AG09319 (cell line): ENCODE measurements at places on chromosomes 2 and 18.

DNA sequence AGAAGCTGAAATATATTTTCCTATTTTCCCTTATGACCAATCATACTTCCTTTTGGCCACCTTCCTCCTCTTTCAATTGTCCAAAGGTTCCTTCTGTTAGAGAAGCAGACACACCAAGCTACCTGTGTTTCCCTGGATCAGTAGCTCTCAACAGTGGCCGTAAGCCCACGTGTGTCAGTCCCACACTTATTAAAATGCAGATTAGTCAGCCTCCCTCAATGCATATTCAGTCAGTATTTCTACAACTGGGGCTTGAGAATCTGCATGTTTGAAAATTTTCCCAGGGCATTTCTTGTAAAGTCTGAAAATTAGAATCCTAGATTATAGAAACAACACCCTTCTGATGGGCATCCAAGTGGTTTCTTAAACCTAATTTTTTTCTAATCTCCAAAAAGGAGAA, 54.0 kb upstream of the ITPRID2 start:
- DNase-seq = no peak

- DNase-seq = no peak
Measured at GRCh38 chr2:132915812-132916549, 246.0 kb upstream of the LYPD1 start.

GRCh38 chr18:32773382-32773712, 524 bp upstream of the KLHL14 start:
- DNase-seq = no peak

DNA sequence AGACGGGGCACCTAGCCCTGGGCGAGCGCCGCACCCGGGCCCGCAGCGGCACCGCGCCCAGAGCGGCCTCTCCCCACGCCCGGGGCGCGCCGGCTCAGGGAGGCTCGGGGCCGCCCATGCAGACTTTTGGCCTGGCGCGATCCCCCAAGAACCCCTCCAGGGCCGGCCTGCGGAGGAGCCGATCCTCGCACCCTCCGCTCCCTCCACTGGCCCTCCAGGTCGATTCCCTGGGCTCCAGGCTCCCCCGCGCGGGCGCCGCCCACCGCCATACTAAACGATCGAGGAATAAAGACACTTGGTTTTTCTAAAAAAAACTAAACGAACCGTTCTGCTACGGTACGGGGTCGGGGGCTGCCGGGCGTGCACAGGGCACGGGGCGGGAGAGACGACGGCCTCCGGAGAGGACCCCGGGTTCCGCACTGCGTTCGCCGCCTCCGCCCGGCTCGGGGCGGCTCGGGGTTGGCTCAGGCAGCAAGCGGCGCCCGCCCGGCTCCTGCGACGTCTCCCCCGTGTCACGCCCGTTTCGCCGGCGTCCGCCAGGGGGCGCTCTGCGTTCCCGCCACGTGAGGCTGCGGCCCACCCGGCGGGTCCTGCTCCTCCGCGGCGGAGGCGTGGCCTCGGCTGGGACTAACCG, 365 bp upstream of the KHK start:
- peak; percentile 75 for DNase-seq

GRCh38 chr2:149058936-149059335, 20.4 kb downstream of the LYPD6B start:
- no peak for DNase-seq

DNA sequence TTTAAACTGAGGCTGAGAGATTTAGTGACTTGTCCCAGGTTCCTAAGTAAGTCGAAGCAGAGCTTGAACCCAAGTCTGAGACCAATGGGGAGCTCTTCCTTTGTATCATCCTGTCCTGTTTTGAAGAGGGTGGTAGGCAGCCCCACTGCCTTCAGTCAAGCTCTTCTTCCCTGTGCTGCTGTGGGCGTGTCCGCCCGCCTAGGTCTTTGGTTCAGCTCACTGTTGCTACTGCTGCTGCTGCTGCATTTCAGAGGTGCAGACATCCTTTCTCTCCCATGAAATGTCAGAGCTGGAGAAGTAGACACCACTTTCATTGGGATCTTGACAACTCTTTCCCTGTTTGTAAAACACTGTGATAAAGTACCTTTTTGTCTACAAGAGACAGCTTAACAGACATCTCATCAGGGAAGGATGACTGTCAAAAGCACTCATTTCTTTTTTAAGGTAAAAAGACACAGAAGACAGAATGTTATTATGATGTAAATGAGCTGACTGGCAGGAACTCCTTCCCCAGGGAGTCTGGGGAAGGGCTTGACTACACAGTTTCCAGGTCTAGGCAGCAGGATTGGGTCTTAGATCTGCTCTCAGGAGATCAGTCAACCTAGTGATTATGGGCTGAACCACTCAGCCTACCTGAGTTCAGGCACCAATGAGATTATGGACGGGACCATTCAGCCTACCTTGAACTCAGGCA, 91.7 kb upstream of the TRIB2 start:
- DNase-seq = no peak

DNA sequence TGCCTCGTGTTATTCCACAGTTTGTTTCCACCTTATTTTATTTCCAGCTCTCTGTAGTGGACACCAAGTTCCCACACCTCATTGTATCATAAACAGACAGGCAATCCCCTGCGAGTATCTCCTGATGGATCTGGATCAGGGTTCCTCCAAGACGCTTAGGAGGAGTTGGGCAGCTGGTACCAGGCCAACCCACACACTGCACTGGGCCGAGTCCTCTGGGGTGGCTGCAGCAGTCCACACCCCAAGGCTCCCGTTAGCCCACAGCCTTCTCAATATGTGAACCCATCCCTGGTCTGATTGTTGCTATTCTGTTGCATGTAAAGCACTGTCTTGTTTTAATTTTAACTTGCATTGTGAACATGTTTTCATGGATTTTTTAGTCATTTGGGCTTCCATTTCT, 178.8 kb upstream of the RAB6C start:
- DNase-seq = no peak

- DNase-seq = no peak
Measured at GRCh38 chr2:104854498-104855220, 744 bp downstream of the POU3F3 start.

- DNase-seq = no peak
Measured at GRCh38 chr2:197198890-197199289, 111.7 kb downstream of the ANKRD44 start.

DNA sequence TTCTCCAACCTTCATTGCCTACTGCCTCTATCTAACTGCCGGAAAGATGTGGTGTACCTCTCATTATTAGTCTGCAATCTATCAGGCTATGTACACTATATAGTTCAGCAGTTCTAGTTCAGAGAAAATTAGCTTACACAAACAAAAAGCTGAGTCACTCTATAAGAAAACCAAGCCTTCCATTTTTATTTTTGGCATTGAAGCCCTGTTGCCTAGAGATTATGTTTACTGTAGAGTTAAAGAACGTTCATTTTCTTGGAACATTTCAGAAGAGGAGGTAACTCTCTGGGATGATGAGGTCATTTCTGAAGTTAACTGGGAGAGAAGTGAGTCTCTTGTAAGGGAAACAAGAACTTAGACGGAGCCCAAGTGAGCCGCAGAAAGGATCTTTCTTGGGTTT, 133.5 kb downstream of the FAM124B start:
- peak; percentile 77 for DNase-seq

DNA sequence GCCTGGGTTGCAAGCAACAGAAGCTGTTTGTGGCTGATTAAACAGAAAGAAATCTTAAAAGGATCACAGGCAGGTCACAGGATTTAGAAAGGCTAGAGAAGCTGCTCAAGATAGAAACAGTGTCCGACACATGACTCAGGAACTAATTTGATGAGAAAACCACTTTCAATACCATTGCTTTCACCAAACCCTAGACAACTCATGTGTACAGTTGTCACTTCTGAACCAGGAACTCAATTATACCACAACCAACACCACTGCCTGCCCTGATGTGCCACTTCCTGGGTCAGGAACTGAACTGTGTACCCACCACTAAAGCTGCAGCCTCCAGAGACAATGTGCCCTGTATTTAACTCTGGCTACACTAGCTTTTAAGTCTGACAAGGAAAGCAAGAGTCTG, 56.0 kb downstream of the TMEM247 start:
- no peak for DNase-seq

DNA sequence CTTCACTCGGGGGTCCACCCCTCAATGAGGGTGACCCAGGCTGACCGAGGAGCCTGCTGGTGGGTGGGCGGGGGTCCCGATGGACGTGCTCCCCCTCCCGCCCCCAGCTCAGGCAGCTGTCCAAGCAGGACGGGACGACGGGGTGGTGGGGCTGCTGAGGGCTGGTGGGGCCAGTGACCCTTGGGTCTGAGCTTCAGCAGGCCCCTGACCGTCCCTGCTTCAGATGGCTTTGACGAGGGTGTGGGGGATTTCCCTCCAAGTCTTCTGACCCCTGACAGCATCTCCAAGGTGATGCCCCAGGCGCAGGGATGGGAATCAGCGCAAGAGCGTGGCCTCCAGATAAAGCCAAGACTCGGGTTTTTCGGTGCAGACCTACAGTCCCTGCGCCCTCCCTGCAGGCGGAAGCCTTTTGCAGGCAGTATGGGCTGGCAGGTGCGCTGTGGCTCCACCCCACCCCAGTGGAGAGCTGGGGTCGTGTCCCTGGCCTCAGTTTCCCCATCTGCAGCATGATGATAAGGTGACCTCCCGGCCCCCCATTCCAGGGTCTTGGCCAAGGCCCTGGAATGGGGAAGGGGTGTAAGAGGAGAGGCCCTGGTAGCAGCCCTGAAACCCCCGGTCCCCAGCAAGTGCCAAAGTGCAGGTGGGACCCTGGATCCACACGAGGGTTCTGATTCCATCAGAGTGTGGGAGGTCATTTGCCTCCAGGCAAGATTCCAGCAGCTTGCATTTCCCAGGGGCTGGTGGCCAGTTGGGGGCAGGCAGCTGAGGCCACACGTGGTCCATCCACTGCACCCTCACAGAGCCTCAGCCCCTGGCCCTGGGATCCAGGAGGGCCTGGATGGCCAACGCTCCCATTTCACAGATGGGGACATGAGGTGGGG, 8.7 kb downstream of the CROCC2 start:
- no peak for DNase-seq

DNA sequence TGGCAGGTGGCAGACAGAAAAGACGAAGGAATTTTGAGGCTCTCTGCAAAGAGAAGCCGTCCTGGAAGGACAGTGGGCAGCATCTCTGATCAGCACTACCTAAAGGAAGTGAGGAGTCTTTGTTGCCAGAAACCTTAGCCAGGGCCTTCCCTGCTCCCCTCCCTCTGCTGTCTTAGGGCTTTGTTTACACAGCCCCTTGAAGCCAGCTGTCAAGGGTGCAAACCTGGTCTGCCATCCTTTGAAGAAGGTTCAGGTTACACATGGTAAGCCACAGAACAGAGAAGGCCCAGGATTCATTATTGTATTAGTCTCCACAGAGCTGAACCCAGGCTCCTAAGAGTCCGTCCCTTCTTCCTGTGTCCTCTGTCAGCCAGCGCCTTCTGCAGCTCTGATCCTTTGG, 356.7 kb downstream of the TGIF1 start:
- no peak for DNase-seq

GRCh38 chr2:5978131-5978751, 286.1 kb downstream of the SOX11 start:
- DNase-seq = no peak

DNA sequence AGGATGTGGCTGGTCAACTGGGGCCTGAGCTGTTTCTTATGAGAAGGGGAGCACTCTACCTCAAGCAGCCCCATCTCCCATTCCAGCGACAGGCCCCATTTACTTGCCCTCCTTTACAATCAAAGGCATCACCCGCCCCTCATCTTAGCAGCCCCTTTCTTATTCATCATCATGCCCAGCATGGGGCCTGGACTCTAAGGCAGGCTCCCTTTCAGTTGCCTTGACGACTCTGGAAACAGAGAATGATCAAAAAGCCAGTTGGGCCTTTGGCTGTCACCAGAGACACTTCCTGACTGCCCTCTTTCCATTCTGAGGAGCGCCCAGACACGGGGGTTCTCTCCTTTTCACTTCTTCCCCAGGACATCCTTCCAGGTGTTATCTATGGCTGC, 11.2 kb downstream of the CELF4 start:
- no peak for DNase-seq

DNA sequence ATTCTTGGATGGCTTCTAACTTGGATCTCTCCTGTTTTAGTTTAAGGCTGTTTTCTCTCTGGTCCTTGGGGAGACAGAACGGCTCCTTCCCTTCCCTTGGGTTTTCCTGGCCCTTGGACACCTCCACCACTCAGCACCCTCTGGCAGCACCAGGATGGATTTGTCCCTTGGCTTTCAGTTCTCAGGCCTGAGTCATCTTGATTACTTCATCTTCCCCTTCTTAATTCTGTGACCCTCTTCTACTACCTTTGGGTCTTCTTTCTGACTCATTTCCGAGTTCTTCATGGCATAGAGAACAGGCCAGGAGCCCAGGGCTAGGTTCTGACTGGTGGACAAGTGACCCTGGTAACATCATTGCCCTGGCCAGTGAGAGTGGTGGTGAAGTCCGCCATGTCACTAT, 14.9 kb downstream of the IGFBP2 start:
- DNase-seq = no peak

DNA sequence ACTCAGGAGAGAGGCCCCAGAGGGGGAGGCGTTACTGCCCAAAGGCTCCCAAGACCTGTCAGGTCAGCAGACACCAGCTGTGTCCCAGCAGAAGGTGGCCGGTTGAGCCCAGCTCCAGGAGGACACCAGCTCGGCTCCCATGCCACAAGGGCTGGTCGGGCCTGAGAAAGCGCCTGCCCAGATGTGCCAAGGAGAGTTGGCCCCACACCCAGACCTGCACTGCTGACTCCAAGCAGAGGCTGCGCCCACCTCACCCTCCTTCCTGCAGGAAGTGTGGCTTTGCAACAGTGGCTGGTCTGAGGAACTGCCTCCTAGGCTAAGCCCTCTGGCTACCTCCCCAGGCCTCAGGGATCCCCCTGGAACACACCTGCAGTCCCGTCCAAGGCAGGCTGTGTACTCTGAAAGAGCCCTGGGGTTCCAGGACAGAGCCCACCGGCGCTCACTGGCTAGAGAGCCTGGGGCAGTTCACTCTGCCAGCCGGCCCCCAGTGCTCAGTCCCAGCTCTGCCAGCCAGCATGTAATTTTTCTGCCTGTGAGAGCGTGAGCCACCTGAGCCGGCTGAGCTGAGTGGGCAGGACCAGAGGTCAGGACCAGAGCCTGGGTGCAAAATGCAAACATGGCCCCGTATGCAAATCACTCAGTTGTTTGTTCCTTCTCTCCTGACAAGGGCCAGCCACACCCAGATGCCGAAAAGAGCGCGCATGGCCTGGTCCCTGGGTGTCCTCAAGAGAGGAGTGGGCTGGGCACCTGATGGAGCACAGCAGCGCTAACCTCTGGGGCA, 36.9 kb upstream of the PTMA start:
- no peak for DNase-seq

GRCh38 chr2:8544786-8545694, 136.8 kb upstream of the ID2 start:
- peak; percentile 63 for DNase-seq

DNA sequence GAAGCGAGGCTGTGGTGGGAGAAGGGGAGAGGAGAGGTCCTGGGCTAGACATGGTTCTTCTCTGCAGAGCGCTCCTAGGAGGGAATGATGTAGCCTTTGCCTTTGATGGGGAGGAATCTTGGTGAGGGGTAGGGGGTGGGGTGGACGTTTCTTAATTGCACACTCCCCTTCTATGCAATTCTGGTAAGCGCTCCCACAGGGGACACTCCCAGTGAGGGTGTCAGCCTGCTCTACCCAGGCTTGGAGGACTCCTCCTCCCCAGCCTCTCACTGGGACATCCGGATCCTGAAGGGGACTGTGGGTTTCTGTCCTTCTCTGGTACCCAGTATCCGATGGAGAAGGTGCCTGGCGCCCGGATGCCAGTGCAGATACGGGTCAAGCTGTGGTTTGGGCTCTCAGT, 114.3 kb downstream of the DYSF start:
- no peak for DNase-seq
